Natural killer cell (primary cell): ENCODE measurements at places on chromosomes 13 and 19.

DNA sequence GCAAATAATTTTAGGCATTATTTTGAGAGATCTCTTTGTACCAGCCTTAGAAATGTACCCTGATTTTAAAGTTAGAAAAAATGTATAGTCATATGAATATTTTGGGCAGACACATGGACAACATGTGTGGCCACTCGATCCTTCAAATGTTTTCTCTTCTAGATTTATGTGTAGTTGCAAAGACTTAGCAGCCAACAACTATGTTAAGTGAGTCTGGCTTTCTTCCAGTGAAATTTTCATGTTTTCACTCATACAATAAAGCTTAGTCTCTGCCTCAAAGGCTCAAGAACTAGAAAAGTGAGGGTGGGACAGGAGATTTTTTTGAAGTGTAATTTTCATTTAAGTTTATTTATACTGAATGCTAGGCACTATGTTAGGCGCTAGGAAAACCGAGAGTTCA lies 207.7 kb upstream of the DACH1 start:
- DNase-seq: no peak

GRCh38 chr13:38819053-38819452 lies 132.2 kb downstream of the FREM2 start:
- DNase-seq: no peak

- no peak for DNase-seq
Observed at GRCh38 chr19:23795462-23795861, 36.8 kb upstream of the ZNF681 start.

GRCh38 chr13:32165796-32166195 lies 134.2 kb downstream of the FRY start:
- DNase-seq: no peak

- no peak for DNase-seq
Observed at GRCh38 chr13:39929583-39929982, 274.1 kb downstream of the COG6 start.

DNA sequence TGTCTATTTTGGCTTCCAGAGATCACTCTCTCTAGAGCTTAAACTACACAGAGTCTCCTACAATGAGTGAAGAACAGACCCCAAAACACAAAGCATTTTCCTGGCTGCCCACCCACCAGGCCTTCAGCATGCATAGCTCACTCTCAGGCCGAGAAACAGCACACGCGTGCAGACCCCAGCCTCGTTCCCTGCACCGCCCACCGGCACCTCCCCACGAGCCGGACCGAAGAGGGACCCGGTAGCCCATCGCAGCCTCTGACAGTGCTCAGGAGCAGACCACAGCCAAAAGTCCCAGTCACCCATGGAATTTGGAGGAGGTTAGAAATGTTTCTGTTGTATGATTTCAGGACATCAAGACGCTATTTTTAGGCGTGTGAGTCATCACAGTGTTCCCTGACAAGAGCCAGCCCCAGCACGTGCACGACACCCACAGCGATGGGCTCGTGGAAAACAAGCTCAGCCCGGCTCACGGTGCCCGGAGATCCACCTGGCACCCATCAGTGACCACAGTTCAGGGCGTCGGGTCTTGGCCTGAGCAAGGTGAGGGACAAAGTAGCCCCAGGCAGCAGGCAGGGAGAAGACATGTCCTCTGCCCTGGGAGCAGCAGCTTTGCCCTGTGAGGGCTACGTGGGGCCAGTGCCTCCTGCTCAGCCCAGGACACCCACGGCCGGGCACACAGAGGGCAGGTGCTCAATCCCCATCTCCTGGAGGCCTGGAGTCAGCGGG lies 50.1 kb upstream of the SPACA7 start:
- no peak for DNase-seq

DNA sequence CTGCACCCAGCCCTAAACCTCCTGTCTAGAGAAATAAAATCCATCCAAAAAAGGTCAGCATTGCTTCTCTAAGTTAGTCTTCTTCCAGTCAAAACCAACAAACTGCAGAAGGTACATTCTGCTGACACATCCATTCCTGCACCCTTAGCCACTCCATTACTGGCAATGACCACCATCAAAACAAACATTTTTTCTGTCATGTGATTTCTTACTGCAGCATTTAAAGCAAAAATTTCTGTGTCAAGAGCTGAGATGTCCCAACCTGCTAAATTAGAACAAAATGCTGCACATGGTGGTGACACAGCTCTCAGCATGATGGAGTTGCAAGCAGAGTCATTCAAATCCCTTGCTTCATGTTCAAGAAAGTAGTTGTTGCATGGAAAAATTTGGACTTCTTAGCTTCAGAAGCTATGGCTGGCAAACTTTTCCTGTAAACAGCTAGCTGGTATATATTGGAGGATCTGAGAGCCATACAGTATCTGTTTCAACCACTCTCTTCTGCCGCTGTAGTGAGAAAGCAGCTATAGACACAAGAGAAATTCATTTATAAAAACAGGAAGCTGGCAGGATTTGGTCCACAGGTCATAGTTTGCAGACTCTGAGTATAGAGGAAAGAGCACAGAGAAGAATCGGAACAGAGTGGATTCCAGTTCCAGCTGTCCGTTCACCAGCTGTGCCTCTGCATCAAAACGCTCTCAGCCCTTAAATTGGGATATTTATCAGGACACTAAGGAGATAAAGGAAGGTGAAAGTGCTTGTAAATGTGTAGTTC lies 17.4 kb downstream of the RUBCNL start:
- DNase-seq: no peak

- DNase-seq: no peak
Observed at GRCh38 chr13:112574416-112574815, 13.5 kb downstream of the TUBGCP3 start.

- DNase-seq: no peak
Observed at GRCh38 chr19:55106591-55106990, 10.8 kb downstream of the PPP1R12C start.

- DNase-seq: no peak
Observed at GRCh38 chr19:1587872-1588271, 4.8 kb downstream of the MBD3 start.

DNA sequence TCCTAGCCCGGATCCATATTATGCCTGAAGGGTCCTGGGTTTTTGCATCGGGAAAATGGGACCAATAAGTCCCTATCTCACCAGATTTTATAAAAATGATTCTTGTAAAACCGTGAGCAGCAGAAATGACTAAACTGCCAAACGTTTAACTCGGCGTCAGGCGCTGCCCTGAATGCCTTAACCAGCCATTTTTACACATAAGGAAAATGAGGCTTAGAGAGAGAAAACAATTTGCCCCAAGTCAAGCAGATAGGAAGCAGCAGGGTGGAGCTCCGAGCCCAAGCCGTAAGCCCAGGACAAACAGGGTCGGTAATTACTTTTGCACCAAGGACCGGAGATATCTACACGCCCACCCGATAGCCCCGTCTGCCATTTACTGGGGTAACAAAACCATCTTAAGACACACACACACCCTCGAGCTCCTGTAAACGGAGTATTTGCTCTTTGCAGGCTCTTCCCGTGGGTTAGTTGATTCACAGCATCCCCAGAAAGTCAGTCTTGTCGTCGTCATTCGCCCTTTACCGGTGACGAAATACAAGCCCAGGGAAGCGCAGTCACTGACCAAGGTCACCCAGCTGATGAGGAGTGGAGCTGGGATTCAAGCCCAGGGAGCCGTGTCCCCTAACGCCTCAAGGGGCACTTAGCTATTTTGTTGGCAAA lies 16.0 kb upstream of the MRI1 start:
- DNase-seq: no peak

DNA sequence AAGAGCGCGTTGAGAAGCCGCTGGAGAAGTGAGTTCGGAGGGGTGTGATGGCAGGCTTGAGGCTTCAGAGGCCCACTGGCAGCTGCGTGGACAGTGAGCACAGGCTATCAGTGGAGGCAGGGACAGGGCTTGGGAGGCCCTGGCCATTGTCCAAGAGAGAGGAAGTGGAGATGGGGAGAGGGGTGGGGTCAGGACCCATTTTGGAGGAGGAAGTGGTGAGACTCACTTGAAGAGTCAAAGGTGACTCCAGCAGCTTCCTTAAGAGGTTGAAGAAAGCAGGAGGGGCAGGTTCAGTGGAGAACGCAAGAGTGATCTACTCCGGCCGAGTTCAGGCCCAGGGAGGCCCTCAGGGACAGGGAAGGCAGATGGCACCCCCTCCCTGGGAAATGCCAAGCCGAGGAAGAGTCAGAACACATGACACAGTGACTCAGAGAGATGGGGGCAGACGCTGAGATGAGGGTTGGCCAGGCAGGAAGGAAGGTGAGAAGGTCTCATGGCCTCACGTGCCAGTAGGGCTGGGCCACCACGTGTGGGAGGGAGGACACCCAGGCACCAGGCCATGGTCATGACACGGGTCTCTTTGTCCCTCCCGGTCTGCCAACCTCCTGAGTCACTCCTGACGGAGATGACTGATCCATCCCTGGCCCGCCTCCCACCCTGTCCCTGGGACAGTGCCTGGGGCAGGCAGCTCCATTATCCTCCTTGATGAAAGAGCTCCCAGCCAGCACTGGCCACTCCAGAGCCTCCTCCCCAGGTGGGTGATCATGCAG lies 10.1 kb upstream of the CD22 start:
- no peak for DNase-seq

DNA sequence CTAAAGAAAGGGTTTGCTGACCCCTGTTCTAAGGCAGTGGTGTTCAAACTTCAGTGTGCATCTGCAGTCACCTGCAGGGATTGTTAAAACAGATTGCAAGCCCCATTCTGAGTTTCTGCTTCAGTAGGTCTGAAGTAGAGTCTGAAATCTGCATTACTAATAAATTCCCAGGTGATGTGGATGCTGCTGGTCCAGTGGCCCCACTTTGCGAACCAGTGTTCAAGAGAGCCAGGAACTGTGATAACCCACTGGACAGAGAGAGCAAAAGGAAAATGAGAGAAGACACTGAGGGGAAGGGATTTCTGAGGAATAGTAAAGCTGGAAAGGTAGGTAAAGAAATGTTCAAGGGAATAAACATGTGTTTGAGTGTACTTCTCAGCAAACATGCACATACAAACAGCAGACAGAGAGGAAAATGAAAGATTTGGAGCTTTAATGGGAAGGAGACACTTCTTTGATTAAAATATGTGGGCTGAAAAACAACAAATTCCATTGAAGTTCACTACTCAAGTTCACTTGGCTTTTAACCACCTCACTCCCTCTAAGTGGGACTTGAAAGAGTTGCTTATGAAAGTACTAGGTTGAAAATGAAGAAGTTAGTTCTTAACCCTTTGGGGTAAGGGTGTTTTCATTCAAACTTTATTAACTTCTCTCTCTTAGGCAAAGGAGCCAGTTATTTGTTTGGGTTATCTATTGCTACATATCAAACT lies 26.4 kb upstream of the FAM216B start:
- DNase-seq: no peak

DNA sequence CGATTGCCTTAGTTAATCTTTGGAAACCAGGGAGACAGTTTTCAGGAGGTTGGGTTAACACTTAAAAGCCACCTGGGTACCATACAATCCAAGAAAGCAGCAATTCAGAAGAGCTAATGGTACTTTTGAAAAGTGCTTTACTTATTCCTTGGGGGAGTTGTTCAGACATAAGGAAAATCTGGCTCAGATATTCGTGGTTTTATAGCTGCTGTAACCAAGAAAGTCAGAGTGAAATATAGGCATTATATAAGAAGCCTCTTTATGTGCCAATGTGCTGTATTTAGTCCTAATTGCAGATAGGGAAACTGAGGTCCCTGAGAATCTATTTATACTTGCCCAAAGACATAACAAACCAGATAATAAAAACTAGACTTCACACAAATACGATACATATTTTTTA lies 387.5 kb downstream of the COG6 start:
- DNase-seq: no peak

DNA sequence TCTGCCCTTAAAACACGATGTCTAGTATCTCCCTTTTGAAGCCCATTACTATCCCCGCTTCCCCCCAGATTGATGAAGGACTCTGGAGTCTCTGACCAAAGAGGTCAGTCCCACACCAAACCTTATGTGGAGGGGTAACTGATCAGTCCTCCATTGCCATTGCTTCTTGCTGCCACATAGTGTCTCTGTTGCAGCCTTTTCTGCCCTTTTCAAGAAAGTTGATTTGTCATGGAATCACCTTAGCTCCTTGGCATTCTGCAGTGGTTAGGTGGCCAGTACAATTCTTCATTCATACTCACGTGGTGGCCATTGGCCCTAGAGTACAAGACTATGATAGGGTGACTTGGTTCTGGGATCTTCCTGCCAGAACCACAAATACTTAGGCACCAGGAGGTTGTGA lies 8.4 kb upstream of the HTR2A start:
- DNase-seq: no peak

DNA sequence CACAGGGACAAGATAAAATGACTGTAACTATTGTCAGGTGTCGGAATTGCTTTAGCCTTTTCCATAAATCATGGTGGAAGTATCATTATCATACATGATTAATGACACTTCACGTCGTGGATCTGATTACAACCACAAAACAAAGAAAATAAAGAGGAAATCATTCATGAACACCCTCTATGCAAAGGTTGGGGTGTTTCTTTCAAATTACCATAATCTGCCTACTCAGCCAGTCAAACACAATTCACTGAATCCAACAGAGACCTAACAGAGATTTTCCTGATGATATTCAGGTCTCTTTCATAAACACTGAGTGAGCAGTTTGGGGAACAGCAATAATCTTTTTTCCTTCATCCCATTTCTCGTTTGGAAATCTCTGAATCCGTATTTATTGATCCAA lies 625.6 kb downstream of the DCT start:
- no peak for DNase-seq

DNA sequence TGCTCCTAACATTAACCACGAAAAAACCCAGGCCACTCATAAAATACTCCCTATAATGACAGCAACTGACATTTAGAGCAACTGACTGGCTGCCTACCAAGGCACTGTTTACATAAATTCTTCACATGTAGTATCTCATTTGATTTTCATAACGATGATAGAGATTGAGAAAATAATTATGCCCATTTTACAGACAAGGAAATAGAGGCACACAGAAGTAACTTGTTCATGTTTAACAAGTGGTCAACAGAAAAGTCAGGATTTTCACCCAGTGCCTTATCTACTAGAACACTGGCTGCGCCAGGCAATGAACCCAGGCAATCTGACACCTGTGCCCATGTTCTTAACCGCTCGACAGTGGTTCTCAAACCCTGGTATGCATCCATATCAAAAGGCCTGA lies 6.3 kb downstream of the ZNF45 start:
- DNase-seq: no peak

GRCh38 chr19:51123381-51123800 lies 1.3 kb upstream of the SIGLEC9 start:
- DNase-seq: peak; percentile 61

- DNase-seq: no peak
Observed at GRCh38 chr13:113083402-113084061, 22.1 kb upstream of the F7 start.

- DNase-seq: no peak
Observed at GRCh38 chr13:42327725-42328124, 55.8 kb downstream of the AKAP11 start.

GRCh38 chr19:4962085-4962619 lies 6.8 kb upstream of the KDM4B start:
- no peak for DNase-seq

GRCh38 chr19:35414442-35414841 lies 33.6 kb upstream of the FFAR2 start:
- no peak for DNase-seq

GRCh38 chr13:28741084-28741491 lies 22.3 kb upstream of the SLC46A3 start:
- no peak for DNase-seq

- no peak for DNase-seq
Observed at GRCh38 chr19:54432144-54432738, 16.8 kb upstream of the LENG8 start.
